ENCODE measurements at places on chromosomes 6 and 20.

DNA sequence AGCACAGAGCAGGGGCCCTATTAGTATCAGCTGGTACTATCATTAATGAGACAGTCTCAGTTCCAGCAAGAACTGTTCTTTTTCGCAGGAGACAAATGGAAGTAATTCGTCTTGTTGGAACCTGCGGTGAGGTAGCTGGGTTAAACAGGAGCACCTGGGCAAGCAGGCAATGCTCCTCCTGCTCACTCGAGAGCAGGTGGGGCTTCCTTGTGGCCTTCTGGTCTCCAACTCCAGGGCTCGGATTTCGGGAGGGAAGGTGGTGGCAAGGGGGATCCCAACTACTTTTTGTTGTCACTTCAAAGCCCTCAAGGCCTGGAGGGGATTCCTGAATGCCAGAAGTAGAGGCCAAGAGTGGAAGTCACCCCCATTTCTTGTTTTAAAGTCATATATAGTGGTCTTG lies 1.3 kb upstream of the SPEF1 start:
- DNase-seq, result no peak

- peak; percentile 9 for DNase-seq
Observed at GRCh38 chr6:50610562-50610961, 102.8 kb upstream of the TFAP2D start.

DNA sequence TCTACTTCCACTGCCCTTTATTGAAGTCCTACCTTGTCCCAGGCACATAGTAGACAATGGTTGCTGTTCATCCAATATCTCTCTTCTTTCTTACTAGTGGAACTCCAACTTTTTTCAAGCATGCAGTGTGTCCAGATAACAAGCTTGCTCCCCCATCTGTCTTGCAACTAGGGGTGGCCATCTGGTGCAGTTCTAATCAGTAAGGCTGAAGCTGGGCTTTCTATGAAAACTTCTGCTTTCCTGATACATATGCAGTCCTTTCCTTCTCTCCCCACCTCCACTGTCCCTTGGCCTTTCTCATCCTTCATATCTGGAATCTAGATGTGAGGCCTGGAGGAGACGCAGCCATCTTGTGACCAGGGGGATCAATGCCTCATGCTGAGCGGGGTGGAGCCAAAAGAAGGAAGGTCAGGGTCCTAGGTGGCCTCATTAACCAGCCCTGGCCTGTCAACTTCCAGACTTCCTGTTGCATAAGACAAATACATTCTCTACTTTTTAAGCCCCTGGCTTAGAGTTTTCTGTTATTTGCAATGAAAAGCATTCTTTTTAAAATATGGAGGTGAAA lies 59.6 kb upstream of the ZFP64 start:
- no peak for DNase-seq

DNA sequence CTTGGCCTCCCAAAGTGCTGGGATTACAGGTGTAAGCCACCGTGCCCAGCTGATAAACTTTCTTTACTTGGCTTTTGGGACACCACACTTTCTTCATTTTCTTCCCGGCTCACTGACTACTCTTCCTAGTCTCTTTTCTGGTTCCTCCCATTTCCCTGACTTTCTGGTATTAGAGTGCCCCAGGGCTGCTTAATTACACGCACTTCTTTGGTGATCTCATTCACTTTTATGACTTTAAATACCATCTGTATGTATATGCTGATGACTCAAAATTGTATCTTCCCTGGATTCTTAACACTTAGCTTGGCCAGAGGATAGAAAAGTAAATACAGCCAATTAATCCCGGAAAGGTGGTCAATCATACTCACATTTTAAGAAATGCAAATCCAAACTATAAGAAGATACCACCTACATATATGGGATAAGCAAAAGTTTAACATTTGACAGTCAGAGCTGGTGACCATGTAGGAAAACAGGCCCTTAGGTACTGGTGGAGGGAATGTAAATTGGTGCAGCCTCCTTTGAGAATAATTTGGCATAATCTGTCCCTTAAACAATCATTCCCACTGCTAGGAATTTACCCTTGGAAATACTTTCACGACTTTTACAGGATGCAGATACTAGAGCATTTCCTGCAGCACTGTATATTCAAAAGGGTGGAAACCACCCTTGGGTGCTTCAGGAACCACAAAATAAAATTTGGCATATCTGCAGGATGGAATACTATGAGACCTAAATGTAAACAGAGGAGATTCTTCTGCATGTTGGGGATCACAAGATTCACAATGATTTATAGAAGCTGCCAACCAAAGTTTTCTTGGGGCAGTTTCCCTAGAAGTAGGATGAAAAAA lies 9.4 kb upstream of the NANP start:
- DNase-seq, result peak; percentile 81

- DNase-seq, result no peak
Observed at GRCh38 chr6:11236076-11236750, 3.7 kb upstream of the NEDD9 start.

- peak; percentile 69 for DNase-seq
Observed at GRCh38 chr6:2990248-2990931, 9.3 kb upstream of the NQO2 start.

DNA sequence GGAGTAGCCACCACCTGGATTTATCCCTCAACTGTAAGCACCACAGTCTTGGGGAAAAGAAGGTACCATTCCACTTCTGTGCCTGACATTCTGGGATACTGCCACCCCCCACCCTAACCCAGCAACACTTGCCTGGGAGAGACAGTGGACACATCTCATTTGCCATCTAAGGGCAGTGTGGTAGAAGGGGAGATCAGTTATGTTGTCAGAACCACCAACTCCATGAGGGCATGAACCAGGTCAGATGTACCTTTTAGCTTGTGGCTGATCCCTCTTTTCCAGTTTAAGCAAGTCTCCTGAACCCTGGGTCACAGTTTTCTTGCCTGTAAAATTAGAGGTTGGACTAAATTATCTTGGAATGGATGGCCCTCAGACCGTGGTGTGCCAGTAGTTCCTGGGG lies 165.5 kb downstream of the SCP2D1 start:
- DNase-seq, result no peak

DNA sequence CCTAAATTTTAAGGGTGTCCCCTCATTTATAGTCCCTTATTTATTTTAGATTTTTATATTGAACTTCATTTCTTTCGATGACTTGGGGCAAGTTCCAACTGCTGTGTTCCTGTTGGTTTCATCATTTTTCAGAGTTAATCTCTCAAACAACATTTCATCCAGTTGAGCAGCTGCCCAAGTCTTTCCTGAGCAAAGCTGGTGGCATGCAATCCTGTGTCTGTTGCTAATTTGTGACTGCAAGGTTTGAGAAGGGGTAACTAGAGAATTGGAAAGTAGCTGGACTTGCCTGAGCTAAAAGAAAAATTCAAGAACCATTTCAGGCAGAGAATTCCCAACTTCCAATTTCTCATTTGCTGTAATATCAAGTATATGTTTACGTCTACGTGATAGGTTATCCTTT lies 881.5 kb upstream of the SLC35B3 start:
- DNase-seq, result no peak

- DNase-seq, result no peak
Observed at GRCh38 chr20:59346061-59346460, 45.6 kb downstream of the EDN3 start.

GRCh38 chr20:14493408-14493807 lies 156.0 kb upstream of the FLRT3 start:
- no peak for DNase-seq

DNA sequence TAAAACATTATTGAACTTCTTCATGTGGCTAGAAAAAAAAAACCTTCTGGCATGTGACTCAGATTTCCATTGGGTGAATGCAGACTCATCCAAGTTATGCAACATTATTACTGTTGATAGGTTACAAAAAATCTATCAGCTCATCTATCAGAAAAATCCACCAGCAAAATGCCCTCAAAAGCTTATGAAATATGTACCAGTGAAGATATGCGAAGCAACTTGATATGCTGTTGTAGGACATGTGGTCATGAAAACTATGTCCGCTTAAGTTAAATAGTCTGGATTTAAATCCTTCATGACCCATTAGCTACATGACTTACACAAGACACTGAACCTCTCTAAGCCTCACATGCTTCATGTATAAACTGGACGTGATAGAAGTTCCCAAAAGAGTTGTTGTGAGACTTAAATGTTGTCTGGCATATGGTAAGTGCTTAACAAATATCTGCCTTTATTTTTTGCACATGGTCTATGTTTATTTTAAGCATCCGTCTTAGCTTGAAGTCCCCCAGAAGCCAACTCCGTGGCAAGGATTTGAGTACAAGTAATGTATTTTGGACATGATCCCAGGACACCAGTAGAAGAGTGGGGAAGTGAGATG lies 12.5 kb upstream of the BFSP1 start:
- no peak for DNase-seq

- DNase-seq, result peak; percentile 76
Observed at GRCh38 chr20:6566821-6567220, 200.7 kb upstream of the BMP2 start.

DNA sequence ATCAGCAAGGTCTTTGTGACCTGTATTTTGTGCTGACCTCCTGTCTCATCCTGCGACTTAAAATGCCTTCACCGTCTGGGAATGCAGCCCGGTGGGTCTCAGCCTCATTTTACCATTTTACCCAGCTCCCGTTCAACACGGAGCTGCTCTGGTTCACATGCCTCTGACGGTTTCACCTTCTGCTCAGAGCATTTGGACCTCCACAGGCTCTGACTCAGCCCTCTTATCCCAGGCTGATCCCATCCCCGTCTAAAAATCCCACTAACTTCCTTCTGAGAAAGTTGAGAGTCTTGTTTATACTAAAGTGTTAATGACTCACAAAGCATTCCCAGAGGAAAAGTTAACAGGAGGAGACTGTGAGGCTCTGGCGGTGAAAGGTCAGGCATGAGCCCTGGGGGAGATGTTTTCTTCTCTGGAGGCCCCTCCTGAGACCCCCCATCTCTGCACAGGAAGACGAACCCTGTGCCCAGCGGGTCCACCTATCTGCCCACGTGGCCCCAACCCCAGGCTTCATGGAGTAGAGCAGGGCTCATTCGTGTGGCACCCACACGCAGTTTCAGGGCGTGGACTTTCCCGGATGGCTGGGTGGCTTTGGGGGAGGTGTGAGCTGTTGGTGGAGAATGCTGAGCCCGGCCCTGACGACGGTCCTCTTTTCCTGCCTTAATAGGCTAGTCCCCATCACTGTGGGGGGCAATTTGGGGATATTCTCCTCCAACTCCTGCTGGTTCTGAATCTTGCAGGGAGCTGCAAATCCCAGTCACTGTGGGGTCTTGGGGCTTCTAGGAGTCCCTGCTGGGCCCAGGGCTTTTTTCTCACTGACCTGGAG lies 3.3 kb upstream of the BIRC7 start:
- no peak for DNase-seq

Data from RKO (cell line).